ENCODE measurements at places on chromosomes 11 and 22.

- no peak for DNase-seq
These were observed 42.3 kb downstream of the ANKRD42 start for GRCh38 chr11:83235825-83236224.

GRCh38 chr11:10289765-10290380, 4.1 kb downstream of the SBF2 start:
- no peak for DNase-seq

DNA sequence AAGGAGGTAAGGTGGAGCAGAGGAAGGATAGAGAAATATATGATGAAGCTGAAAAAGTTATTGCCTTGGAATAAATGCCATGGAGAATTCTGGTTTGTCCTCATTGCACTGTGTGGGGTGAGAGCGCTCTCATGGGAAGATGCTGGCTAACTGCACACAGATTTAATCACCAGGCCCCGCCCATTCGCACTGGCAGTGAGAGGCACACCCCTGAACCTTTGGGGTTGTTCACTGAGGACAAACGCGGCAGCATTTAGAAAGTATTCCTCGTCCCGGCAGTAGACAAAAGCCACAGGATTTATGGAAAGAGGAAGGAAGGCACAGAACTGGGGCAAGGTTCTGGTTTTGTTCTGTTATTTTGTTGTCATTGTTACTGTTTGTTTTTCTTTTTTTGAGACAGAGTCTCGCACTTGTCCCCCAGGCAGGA, 70.2 kb downstream of the MED15 start:
- DNase-seq: no peak

GRCh38 chr11:70399681-70400112, 1.4 kb downstream of the CTTN start:
- DNase-seq: no peak

GRCh38 chr22:32407312-32407711, 4.7 kb downstream of the RTCB start:
- no peak for DNase-seq

- DNase-seq: no peak
These were observed 15.6 kb downstream of the PTH start for GRCh38 chr11:13480198-13480597.

DNA sequence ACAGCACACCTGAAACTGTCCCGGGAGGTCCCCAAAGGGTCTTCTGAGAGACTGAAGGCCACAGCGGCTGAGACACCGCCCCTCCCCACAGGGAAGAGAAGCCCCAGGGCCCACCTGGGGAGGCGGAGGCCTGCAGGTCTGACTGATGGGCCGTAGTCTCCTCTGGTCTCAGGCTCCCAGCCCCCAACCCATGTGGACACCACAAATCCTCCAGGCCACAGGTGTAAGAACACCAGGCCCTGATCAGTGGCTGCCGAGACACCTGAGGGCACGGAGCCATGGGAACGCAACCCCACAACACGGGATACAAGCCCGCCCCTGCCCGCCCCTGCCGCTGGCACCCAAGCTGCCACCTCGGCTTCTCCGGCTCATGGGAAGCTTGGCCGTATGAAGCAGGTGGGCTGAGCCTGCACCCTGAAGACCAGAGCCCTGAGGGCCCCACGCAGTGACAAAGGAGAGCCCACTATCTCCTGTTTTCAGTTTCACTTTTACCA, 46.3 kb downstream of the BRD1 start:
- no peak for DNase-seq

GRCh38 chr11:82978422-82979099, 77.0 kb downstream of the DDIAS start:
- no peak for DNase-seq

DNA sequence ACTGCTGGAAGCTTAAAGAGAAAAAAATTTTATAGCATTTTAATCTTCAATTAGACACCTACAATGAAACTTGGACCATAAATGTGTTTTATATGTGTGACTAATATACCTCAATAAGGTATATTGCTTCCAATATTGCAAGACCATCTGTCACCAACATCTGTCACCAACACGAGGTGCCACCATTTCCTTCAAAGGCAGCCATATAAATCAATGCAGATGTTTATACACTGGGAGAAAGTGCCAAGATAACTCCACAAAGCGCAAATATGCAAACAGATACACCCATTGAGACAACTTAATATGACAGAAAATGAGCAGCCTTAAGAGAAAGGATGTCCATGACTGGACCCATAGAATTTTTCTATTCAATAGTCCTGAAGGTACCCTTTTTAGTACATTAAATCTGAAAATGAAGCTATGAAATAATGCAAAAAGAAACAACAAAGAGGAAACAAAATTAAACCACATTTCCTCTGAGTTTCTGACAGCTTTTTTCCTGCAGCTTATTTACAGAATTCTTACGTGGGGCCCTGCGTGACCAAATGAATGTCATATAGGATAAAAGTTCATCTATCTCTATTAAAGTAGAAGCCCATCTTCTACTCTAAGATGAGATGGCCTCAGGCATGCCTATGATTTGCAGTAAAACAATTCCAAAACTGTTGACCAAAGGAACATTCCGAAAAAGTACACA, 12.5 kb downstream of the MPZL3 start:
- no peak for DNase-seq

Measured in stimulated activated CD8-positive, alpha-beta memory T cell treated with anti-CD3 and anti-CD28 coated beads, Interleukin-15, amount 100 ng/mL, for 24 hours (primary cell).